ENCODE measurements at places on chromosomes 4 and X.

DNA sequence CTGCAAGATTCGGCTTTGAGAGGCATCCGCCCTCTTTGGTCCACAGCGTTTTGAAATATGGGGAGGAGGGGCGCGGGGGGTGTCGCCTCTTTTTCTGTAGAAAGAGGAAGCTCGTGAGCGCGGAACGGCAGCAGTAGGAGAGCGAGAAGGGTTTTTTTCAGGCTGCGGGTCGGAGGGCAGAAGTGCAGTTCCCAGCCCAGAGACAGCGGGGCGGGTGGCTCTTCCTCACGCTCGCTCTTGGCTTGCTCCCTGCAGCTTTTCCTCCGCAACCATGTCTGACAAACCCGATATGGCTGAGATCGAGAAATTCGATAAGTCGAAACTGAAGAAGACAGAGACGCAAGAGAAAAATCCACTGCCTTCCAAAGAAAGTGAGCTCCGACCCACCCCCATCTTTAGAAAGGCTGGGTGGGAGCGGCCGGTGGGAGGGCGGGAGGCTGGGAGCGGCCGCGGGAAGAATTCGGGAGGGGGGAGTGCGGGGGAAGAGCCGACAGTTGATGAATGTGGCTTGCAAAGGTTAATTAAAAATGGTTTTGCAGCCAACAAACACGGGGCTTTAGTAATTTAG, 1.2 kb downstream of the TMSB4X start:
- no peaks in the 10 kb centered on the region for H3K4me1 ChIP-seq
- peak; percentile 57 for DNase-seq
- H3K27ac ChIP-seq = peak overlapping the region; percentile 80
- H3K4me3 ChIP-seq = peak overlapping the region; percentile 73
- H3K36me3 ChIP-seq = no peaks in the 10 kb centered on the region

DNA sequence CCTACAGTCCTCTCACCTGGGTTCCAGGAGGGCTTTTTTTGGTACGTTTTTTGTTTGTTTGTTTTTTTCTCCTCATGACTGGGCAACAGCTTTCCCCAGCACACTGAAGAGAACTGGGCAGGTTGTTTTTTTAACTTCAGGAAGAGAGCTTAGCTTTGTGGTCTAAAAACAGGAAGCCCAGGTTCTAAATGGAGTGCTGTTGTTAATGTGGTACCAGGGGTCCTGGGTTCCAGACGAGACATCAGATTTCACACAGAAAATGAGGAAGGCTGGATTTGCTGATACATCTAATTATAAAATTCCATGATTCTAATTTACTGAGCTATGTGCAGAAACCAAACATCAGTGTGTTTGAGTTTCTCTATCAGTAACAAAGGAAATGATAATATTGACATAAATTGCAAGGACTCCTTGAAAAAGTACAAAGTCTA, 4.2 kb downstream of the MYOZ2 start:
- peak overlapping the region; percentile 16 for H3K4me3 ChIP-seq
- DNase-seq = no peak
- H3K36me3 ChIP-seq = no peaks in the 10 kb centered on the region
- H3K27me3 ChIP-seq = no peaks in the 10 kb centered on the region

DNA sequence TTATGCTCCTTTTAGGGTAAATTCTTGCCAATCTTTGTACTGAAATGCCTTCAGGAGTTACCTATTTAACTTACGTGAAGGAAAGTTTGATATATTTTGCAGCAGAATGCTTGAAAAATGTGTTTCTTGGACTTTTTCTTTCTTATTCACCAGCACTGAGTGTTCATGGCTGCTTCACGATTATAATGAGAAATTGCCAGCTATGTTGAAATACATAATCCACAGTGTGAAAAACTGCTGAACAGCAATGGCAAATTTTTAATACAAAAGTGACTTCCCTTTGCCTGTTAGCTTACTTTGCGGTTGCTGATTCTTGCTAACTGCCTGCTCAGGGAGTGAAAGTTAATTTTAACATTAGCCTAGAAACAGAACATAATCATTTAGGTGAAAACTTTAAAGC, 153.8 kb upstream of the SLC4A4 start:
- H3K27ac ChIP-seq = no peak overlapping the region
- H3K4me1 ChIP-seq = peaks cover 10% of the 10 kb centered on the region
- no peaks in the 10 kb centered on the region for H3K27me3 ChIP-seq
- DNase-seq = no peak

GRCh38 chrX:47664737-47665136, 5.8 kb upstream of the UXT start:
- no peaks in the 10 kb centered on the region for H3K36me3 ChIP-seq
- no peak overlapping the region for H3K4me3 ChIP-seq
- H3K27ac ChIP-seq = no peak overlapping the region
- no peaks in the 10 kb centered on the region for H3K27me3 ChIP-seq

GRCh38 chr4:110742143-110742542, 119.3 kb upstream of the PITX2 start:
- no peaks in the 10 kb centered on the region for H3K27me3 ChIP-seq
- no peak for DNase-seq

DNA sequence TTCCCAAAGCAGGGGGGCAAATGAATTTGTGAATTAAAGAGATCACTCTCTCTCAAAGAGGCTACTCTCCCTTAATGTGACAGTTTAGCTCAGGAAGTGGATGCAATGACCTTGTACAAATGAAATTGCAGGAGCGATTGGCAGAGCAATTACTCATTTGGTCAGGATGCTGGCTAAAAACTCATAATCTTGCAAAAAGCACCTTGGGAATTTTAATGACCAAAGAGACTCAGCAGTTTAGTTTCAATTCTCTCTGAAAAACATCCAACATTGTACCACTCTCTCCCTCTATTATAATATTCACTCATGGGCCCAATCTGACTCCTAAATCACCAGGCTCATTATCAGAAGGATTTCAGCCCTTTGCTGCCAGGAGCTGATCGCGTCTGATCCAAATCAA, 26.1 kb downstream of the PDGFC start:
- no peaks in the 10 kb centered on the region for H3K36me3 ChIP-seq
- DNase-seq = no peak
- H3K27me3 ChIP-seq = no peaks in the 10 kb centered on the region
- peak overlapping the region; percentile 66 for H3K27ac ChIP-seq

GRCh38 chr4:95701500-95702170, 138.3 kb upstream of the PDHA2 start:
- H3K4me3 ChIP-seq = no peak overlapping the region
- H3K27me3 ChIP-seq = no peaks in the 10 kb centered on the region
- H3K27ac ChIP-seq = no peak overlapping the region
- no peaks in the 10 kb centered on the region for H3K4me1 ChIP-seq
- H3K36me3 ChIP-seq = no peaks in the 10 kb centered on the region
- no peak for DNase-seq

DNA sequence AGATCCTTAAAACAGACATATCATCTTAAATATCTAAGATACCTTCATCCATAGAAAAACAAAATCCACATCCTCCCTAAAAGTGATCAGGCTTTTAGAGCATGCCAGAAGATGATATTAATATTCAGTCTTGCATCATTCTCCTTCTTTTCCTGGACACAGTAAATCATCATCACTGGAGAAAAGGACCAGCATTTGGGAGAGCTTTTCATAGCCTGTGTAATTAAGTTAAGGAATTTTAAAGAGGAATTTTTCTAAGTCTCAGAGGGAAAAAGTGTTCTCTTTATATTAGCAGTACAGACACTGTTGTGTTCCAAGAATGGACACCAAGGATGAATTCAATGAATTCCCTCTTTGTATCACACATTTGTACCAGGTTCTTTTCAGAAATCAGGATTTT, 696 bp downstream of the SCRG1 start:
- H3K4me1 ChIP-seq = no peaks in the 10 kb centered on the region
- peaks cover 5% of the 10 kb centered on the region for H3K36me3 ChIP-seq
- no peak overlapping the region for H3K4me3 ChIP-seq
- H3K27me3 ChIP-seq = no peaks in the 10 kb centered on the region
- DNase-seq = no peak

- peaks cover 7% of the 10 kb centered on the region for H3K4me1 ChIP-seq
- H3K36me3 ChIP-seq = no peaks in the 10 kb centered on the region
- H3K27ac ChIP-seq = no peak overlapping the region
- no peaks in the 10 kb centered on the region for H3K27me3 ChIP-seq
Observed at GRCh38 chr4:138978028-138978585, 37.5 kb upstream of the NOCT start.

DNA sequence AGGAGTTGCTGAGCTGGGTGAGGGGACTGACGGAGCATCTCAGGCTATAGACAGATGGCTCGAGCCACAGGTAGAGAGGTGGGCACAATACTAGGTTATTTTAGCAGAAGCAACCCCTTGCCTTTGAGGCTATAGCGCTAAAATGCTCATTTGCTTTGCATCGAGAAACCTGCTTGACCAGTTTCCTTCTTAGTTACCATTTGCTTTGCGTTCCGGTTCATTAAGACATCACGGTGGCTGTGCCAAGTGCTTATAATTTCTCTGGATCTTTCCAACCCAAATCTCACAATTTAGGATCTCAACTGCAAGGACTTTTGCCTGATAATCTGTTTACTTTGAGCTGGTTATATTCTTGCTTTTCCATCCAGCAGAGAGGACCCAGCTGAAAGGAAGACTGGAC, 40.8 kb downstream of the DLG3 start:
- no peak overlapping the region for H3K4me3 ChIP-seq
- H3K4me1 ChIP-seq = peaks cover 6% of the 10 kb centered on the region
- no peak for DNase-seq
- no peaks in the 10 kb centered on the region for H3K27me3 ChIP-seq

DNA sequence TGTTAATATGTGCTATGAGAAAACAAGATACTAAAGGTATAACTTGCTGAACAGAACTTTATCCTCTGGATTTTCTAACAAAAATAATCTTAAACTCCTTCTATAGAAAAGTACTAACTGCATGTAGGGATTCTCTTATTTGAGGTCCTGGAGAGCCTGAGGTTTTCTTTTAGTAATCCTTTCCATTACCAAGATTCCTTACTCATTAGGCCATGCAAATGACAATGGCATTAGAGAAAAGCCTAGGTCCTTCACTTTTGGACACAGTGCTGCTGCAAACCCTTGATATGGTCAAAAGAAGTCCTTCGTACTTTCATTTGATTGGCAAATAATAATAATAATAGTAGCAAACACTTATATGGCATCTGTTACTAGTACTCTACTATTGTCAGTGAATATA, 3.2 kb downstream of the MMRN1 start:
- no peaks in the 10 kb centered on the region for H3K36me3 ChIP-seq
- H3K4me3 ChIP-seq = no peak overlapping the region
- H3K4me1 ChIP-seq = no peaks in the 10 kb centered on the region

- H3K4me3 ChIP-seq = no peak overlapping the region
- no peaks in the 10 kb centered on the region for H3K4me1 ChIP-seq
- no peak for DNase-seq
- H3K27ac ChIP-seq = no peak overlapping the region
Observed at GRCh38 chr4:154024097-154024694, 235.3 kb upstream of the SFRP2 start.

DNA sequence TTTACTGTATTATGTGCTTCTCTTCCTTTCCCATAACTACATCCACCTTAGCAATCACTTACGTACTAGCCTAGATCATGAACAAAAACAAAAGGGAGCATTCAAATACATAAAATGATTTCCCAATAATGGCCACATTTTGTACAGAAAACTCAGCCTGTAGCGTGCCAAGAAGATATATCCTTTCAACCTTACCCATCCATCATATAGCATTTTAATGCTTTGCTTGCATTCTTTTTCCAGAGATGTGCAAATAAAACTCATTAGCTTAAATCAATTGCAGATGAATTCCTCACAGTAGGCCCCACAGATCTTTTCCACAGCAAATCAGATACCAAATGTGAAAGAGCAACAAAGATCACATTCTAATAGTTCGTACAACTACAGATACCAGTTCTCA, 20.8 kb downstream of the GRSF1 start:
- peaks cover 74% of the 10 kb centered on the region for H3K36me3 ChIP-seq
- H3K27ac ChIP-seq = no peak overlapping the region
- H3K4me1 ChIP-seq = no peaks in the 10 kb centered on the region
- no peak for DNase-seq

DNA sequence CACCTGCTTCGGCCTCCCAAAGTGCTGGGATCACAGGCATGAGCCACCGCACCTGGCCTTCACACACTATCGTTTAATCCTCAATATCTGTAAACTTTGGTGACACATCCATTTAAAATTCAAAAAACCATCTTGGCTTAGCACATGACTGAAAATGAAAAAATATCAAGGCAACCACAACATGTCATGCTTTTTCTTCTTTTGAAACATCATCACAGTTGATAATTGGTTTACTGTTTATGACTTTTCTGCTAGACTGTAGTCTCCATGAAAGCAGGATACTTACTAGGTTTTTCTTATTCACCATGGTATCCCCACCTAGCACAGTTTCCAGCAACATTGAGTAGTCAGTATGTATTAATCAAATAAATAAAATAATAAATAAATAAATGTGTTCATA, 11.0 kb downstream of the GNRHR start:
- H3K4me1 ChIP-seq = no peaks in the 10 kb centered on the region
- no peaks in the 10 kb centered on the region for H3K27me3 ChIP-seq
- H3K4me3 ChIP-seq = no peak overlapping the region
- no peak for DNase-seq
- no peaks in the 10 kb centered on the region for H3K36me3 ChIP-seq

DNA sequence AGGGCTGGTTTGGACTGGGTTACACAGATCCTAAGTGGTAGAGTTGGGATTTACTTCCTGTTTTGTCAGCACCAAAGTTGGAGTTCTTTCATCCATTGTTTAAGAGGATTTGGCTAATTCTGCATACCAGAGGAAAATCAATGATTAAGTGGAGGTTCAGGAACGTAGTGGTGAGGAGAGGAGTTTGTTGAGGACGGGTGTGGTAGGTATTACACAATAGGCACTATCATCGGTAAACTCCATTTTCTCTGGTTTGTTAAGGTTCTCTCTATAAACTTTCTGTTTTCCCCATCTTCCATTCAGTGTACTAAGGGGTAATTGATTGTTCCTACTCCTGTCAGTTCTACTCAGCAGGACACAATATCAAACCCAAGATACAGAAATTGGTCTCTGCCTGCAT, 107.5 kb upstream of the VCX2 start:
- DNase-seq = no peak
- H3K4me1 ChIP-seq = no peaks in the 10 kb centered on the region
- H3K36me3 ChIP-seq = no peaks in the 10 kb centered on the region
- no peak overlapping the region for H3K4me3 ChIP-seq
- H3K27me3 ChIP-seq = no peaks in the 10 kb centered on the region

- no peaks in the 10 kb centered on the region for H3K4me1 ChIP-seq
- H3K27me3 ChIP-seq = no peaks in the 10 kb centered on the region
- no peak overlapping the region for H3K27ac ChIP-seq
- no peak for DNase-seq
Observed at GRCh38 chr4:19033816-19034733, 1012.5 kb upstream of the LCORL start.

DNA sequence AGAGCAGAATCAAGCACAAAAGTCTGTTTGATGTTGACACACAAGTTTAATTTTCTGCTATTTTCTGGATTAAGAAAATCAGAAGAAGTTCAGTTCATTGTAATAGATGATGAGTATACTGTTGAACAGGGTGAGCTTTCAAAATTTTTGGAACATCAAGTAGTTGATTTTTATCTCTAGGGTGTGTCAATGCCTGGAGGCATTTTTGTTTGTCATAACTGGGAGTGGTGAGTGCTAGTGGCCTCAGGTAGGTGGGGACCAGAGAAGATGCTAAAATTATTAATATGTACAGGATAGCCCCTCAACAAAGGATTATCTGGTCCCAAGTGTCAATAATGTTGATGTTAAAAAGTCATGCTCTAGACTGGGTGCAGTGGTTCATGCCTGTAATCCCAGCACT, 279.7 kb upstream of the GNPDA2 start:
- H3K27ac ChIP-seq = no peak overlapping the region
- H3K4me3 ChIP-seq = no peak overlapping the region
- DNase-seq = no peak
- no peaks in the 10 kb centered on the region for H3K36me3 ChIP-seq
- no peaks in the 10 kb centered on the region for H3K4me1 ChIP-seq
- H3K27me3 ChIP-seq = no peaks in the 10 kb centered on the region

GRCh38 chr4:14671146-14671545, 331.1 kb upstream of the CPEB2 start:
- no peak overlapping the region for H3K4me3 ChIP-seq
- H3K27ac ChIP-seq = no peak overlapping the region
- H3K27me3 ChIP-seq = no peaks in the 10 kb centered on the region
- no peaks in the 10 kb centered on the region for H3K4me1 ChIP-seq
- H3K36me3 ChIP-seq = no peaks in the 10 kb centered on the region

Data from psoas muscle (tissue), 8 donors.